Caco-2 (cell line): ENCODE measurements at places on chromosomes 13 and 19.

GRCh38 chr19:39795001-39795400 is 16.3 kb downstream of the LEUTX start:
- H3K36me3 ChIP-seq = no peaks in the 10 kb centered on the region
- H3K27ac ChIP-seq = no peak overlapping the region
- H3K4me1 ChIP-seq = no peaks in the 10 kb centered on the region
- no peak for DNase-seq
- H3K27me3 ChIP-seq = no peaks in the 10 kb centered on the region

- no peak overlapping the region for H3K27ac ChIP-seq
- H3K27me3 ChIP-seq = no peaks in the 10 kb centered on the region
- H3K4me1 ChIP-seq = no peaks in the 10 kb centered on the region
- DNase-seq = no peak
Measured at GRCh38 chr13:67223742-67224141, 6.4 kb downstream of the PCDH9 start.

DNA sequence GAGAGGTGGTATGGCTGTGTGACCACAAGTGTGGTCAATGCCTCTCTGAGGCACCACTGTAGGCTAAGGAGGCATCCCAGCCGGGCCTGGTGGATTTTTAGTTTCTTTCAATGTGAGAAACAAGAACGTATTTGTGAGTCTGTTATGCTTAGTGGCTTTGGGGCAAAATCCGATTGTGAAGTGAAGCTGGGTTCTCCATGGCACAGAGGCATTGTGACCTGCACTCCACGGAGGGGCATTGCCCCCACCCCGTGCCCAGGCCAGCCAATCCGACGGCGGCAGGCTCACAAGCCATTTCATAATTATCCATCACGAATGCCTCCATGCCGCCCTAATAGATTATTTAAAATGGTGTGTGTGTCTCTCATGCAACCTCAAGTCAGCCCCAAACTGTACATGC is 151.6 kb downstream of the ZNF536 start:
- no peaks in the 10 kb centered on the region; the same call in 1 of the 2 replicates for H3K27me3 ChIP-seq
- no peak overlapping the region for H3K4me3 ChIP-seq
- no peak overlapping the region for H3K27ac ChIP-seq
- no peak for DNase-seq

- H3K27me3 ChIP-seq = no peaks in the 10 kb centered on the region
- no peaks in the 10 kb centered on the region for H3K36me3 ChIP-seq
- peaks cover 11% of the 10 kb centered on the region for H3K4me1 ChIP-seq
- H3K27ac ChIP-seq = no peak overlapping the region
Measured at GRCh38 chr19:5127717-5128116, 158.8 kb downstream of the KDM4B start.

DNA sequence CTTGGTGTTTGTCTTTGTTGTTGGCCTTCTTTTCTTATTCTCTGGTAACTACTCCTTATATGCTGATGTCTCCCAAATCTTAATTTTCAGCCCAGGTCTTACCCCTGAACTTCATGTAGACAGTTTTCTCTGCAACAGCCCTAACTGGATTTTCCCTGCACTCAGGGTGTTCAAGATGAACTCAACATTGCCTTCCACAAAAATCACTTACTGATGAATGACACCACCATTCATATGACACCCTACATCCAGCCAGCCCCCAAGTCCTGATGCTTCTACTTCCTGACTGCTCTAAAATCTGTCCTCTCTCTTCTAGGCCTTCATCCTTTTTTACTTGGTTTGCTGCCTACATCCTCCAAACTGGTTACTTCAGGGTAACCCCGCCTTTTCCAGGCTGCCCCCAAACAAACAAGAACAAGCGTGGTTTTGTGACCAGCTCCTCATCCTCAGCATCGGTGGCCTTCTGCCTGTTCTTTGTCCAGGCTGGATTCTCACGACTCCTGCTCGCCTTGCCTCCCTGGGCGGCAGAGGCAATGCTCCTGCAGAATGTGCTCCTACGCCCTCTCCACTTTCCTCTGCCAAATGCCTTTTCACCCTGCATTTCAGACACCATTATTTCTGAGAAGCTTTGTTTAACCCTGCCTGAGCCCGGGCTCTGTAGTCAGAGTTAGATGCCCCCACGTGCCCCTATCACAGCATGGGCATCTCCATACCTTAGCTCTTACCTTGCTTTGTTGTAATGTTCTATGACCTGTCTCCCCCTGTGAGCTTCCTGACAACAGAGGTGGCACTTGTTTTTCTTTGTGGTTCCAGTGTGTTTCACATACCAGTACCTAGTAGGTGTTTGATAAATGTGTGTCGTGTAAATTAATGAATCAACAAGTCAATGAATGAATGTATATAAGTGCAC is 61.8 kb downstream of the WDFY2 start:
- H3K36me3 ChIP-seq = no peaks in the 10 kb centered on the region
- no peak for DNase-seq
- no peaks in the 10 kb centered on the region for H3K4me1 ChIP-seq
- no peaks in the 10 kb centered on the region for H3K27me3 ChIP-seq
- H3K27ac ChIP-seq = no peak overlapping the region
